ENCODE measurements at places on chromosomes 6 and 20.
A peak's percentile ranks its signal among the peaks of the same experiment; 100 is the strongest.

GRCh38 chr6:166691199-166691598, 64.1 kb upstream of the RPS6KA2 start:
- no peak for DNase-seq

- DNase-seq, result peak; percentile 22
These were observed 124.0 kb upstream of the SLC2A12 start for GRCh38 chr6:134176264-134176975.

- no peak for DNase-seq
These were observed 145.5 kb upstream of the RPS6KA2 start for GRCh38 chr6:166772518-166772917.

DNA sequence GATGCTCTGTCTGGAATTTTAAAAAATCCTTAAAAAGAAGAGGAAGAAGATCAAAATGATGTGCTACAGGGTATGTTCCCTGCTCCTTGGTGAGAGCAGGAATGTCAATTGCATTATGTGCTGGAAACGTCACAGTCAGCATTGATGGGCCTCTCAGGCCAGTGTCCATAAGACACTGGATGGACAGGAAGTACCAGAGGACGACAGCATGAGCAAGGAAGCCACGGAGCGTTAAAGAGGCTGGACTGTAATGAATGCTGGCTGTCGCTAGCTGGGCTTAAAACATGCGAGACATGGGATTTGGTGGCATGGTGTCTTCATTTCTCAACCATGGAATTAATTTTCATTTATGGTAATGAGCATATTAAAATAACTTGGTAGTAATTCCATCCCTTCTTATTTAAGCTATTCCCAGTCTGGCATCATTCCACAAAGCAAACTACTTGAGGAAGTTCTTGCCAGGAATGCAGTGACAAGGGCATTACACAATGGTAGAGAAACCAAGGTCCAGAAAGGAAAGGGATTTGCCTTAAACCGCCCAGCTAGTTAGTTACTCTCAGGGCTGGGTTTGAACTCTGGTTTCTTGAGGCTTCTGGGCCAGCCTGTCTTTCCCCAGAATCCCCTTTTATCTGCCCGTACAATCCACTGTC, 166.6 kb upstream of the SOX4 start:
- DNase-seq, result no peak

- no peak for DNase-seq
These were observed 54.8 kb upstream of the SGK1 start for GRCh38 chr6:134372603-134373281.

DNA sequence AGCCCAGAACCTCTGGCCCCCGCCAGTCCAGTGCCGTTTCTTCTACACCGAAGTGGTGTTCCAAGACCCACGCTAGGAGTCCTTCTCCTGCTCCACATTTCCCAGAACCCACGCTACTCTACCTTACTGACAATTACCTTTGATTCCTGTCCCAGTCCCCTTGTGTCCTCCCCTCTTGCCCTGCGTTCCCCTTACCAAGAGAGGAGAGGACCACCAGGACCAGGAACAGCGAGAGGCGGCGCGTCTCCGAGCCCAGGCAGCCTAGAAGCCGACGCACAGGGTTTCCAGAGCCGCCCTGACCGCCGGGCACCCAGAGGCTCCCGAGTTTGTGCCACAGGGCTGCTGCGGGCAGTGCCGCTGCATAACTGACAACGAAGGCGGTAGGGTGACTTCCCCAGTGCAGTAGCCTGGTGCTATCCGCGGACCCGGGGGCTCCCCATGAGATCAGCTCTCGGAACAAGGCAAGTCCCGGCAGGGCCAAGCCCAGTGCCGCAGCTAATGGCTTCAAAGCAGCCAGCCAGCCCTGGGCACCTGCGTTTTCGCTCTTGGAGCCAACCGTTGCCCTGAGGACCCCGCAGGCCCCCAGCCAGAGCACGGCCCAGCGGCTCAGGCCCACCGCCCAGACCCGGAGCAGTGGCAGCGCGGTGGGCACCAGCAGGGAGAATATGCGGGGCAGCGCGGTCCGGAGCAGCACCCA, 512 bp downstream of the TAP1 start:
- peak; percentile 66 for DNase-seq

DNA sequence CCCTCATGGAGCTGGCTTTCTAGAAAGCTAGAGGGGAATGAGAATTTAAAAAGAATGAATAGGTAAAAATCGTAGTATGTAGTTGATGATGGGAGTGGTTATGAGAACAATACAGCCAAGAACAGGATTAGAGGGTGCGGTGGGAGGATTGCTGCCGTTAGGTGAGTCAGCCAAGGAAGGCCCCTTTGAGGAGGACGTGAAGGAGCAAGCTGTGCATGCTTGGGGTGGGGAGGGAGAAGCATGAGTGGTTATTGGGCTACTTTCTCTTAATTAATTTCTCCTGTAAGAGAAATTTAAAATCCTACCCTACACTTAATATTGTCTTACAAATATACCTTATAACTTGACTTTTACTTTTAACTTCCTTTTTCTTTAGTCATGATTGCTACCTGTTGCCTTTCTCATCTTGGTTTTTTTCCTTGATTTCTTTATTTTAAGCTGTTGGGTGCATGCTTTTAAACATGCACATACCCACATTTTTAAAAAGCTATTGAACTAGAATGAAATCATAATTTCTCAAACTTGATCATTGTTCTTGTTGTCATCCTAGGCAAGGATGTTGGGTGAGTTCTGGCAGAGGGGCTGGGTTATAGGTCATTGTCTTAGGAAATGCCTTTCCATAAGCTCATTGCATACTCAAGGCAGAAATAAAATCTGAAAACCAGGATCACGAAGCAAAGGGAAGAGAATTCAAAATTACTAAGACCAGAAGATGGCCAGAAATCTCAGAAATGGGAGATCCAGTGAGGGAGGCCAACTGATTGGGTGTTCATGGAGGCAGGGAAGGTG, 114.5 kb downstream of the TCP11 start:
- no peak for DNase-seq

GRCh38 chr20:61166324-61166723, 85.7 kb upstream of the CDH4 start:
- no peak for DNase-seq

DNA sequence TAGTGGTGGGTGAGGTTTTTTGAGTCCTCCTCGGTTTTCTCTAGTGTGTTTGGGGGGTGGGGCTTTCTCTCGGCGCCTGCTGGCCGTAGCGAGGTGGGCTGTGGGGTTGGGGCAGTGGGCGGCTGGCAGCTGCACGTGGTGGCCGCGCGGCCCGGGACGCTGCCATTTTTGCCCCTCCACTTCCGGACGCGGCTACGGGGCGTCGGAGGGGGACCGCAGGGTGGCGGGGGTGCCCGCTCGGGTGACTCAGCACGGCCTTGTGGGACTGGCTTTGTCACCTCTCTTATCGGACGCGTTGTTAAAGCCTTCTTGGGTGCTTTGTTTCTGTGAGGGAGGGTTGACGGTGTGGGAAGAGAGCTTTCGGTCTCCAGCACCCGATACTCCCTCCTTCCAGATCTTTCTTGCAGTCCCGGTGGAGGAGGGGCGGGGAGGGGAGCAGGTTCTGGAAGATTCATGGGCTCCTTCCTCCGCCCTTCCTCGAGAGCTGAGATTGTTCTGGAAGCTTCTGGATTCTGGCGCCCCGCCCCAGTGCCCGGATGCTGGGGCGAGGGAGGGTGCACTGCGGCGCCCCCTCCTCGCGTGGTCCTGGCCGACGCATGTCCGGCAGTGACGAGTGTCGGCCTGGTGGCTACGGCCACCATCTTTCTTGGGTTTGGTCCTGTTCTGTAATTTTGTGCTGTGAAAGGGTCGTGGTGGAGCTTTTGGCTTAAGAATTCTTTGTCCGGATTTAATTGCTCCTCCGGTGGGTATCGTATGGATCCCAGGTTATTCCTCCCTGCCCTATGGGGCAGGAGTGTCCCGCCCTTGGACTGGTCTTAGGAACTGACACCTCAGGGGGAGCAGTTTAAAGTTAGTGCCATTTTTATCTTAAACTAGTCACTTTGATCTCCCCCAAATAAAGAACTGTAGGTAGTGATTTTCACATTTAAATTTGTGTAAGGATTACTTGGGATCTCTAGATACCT, 719 bp downstream of the HSP90AB1 start:
- peak; percentile 86 for DNase-seq

DNA sequence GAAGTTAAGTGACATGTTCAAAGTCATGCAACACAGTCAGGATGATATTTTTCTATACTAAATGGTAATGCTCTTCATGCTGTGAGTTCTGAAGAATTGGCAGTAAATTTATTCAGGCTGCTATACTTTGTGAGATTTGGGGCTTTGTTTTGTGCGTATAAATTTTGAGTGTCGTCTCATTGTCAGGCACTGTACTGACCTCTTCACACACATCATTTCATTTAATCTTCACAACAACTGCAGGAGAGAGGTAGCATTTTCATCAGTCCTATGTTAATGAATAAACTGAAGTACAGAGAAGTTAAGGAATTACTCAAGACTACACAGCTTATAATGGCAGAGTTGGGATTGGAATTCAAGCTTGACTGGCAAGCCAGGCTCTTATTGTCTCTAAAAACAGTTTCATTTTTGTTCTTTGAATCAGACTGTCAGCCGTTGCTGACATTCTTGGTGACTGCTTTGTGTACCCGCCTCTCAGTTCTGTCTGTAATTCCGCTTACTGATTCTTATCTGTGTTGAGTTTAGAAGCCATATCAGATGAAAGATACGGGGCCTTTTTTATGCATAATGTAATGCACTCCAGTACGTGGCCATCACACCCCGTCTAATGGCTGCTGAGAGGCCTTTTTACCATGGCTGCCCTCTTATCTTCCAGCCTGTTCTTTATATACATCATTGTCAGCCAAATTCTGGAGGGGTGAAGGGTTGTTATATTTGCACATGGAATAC, 274.9 kb downstream of the UTRN start:
- DNase-seq, result peak; percentile 42

- DNase-seq, result no peak
These were observed 36.1 kb downstream of the CRYBG1 start for GRCh38 chr6:106396426-106397220.

DNA sequence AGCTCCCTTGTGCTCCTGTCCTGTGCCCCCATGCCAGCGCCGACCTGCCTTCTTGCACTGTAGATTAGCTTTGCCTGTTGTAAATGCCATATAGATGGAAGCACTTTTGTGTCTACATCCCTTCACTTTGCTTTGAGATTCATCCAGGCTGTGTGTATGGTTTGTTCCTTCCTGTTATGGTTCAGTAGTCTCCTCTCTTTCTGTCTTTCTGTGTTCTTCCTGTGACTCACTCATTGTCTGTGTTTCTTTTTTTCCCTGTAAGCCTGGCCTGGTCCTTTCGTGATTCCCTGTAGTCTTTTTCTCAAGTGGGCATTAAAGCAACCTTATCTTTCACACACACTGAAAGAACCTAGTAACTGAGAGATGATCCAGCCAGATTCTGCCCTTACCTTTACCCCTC, 66.6 kb downstream of the JARID2 start:
- DNase-seq, result no peak

DNA sequence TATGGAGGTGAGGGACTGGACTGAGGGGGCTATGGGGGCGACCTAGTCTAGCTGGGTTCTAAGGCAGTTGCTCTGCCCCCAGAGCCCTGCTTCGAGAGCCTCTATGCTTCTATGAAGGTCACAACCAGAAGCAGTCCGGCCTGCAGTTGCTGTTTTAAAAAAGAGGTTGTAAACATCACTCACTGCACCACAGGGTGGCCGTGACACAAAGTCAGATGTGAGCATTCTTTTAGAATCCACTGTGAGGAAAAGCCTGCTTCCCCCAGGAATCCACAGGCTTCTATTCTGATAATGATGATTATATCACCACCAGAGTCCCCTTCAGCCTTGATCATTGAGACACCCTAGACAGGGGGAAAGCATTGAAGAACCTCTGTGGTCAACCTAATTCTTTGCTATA, 229.7 kb upstream of the AGPAT4 start:
- no peak for DNase-seq

GRCh38 chr20:35489717-35490116, 34.3 kb downstream of the CEP250 start:
- DNase-seq, result no peak

DNA sequence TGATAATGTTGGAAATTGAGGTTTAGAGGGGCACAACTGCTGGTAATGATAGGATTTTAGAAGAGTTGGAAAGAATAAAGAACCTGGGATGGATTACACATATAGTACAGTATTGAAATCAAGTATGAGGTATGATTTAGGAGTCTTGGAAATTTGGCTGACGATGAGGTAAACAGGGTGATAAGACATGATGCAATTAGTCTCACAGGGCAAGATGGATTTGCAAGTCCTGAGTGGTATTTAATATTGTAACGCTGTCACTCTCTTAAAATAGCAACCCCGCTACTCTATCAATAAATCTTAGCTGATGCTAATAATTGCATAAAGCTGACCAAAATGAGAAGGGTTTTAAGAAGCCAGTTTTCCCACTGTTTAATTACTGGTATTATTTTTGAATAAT, 70.4 kb downstream of the SYCP2 start:
- DNase-seq, result no peak

- peak; percentile 54 for DNase-seq
These were observed 12.0 kb downstream of the STMN3 start for GRCh38 chr20:63641146-63641791.

DNA sequence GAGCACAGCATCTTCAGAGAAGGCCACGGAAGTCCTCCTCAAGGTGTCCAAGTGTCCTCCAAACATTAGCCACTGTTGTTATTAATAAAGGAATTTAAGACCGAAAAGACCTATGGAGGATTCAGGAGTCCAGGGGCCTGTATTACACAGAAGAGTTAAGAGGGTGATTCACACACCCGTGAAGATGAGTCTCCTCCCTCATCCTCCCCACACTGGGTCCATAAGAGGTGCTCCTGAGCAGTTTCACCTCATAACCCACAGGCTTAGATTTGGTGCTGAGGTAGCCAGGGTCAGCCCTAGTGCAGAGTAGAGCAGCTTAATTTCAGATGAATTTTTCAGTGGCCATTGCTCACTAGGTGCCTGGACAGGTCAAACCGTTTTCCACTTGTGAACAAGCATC, 65.3 kb downstream of the PRR18 start:
- no peak for DNase-seq

DNA sequence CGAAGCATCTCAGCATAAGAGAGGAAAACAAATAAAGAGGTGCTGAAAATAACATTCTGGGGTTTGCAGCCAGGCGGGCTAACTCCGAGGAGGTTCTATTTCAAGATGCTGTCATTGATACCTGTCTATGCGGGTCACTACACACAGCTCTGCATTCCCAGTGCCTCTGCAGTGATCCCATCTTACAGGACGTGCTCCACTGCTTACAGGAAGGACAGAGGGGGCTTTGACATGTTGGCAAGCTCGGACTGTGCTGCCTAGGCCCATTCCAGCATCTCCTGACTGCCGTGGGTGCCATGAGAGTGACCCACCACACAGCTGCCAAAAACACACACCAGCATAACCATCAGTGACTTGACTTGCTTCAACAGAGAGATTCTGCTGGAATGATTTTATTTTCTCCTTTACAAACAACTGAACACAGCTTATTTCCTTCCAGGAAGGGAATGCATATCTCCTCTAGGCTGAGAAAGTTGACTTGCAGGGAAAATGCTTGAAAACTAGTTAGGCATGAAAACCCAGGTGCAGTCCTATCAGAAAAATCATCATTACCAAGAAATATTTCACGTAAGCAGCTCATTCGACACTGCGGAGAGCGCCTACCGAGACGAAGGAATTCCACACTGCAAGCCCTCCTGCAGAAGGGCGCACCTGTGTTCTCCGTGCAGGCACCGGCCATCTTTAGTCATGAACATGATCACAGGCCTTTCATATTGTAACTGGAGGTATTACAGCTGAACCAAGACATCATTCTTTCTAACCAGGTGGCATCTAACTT, 62.5 kb downstream of the RAMACL start:
- no peak for DNase-seq

Measured in activated naive CD8-positive, alpha-beta T cell treated with anti-CD3 and anti-CD28 coated beads, Interleukin-2, amount 50 U/mL, for 24 hours (primary cell).